ENCODE measurements at places on chromosomes 7 and 10.

- DNase-seq: no peak
Observed at GRCh38 chr10:49290607-49291006, 8.4 kb upstream of the C10orf71 start.

- DNase-seq: no peak
Observed at GRCh38 chr7:21953781-21954180, 8.1 kb upstream of the CDCA7L start.

DNA sequence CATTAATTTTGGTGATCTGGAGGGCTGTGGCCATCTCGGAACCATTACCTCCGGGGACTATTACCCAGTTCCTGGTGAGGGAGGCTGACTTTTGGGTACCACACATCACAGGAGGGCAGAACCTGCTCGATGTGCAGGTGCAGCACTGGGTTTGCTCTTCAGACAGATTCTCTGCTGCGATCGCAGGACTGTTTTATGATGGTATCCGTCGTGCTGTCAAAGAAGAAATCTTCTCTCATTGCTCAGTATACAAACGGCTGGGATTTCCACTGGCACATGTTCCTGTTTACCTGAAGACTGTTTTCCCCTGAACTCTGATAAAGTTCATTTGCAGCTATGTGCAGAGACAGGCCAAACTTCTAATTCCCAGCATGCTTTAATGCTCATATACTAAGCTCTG lies 27.2 kb upstream of the SHH start:
- DNase-seq: no peak

DNA sequence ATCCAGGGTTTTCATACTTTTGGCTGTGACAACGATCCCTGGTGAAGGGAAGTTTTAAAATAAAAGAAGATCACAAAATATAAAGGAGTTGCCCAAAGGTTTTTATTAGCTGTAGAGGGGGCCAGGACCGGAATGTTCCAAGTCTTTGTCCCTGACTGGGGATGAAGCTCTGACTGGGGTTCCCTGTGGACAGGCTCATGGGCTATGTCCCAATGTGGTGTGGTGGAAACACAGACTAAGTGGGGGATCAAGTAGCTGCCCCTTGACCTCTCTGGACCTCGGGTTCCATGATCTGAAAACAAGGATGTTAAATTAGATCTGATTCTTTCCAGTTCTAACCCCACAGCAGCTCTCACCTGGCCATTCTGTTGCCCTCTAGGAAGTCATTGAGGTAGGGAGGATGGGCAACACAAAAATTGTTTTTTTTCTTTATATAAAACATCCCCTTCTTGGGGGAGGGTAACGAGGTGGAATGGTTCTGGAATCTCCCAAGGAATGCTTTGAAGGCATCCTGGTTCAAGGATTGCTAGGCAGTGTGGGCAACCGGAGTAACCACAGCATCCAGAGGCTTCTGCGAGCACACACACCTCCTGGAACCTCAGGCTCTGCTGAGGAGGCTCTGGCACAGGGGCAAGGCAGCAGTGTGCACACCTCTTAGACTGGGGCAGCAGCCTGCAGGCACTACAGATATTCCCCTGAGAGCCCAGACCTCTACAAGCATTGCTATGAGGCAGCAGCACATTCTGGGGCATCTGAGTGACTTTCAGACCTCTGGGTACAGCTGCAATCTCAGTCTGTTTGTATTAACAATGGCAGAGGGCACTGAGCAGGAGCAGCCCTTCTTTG lies 21.4 kb upstream of the CRYGN start:
- no peak for DNase-seq

DNA sequence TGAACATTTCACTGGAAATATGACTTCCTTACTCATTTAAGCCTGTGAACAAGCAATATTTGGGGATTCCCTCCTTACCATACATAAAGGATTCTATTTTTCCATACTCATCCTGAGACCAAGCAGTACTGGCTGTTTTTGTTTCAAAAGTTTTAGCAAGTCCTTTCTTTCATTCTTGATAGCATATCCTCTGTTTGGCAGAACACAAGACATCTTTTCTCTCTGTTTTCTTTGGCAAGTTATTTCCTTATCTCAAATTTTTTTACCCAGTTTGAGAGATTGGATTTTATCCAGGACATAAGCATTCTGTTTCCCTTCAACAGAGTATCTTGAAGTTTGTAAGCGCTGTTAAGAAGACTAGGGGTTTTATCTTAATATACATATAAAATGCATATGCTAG lies 3.0 kb upstream of the WASL start:
- no peak for DNase-seq
